ENCODE measurements at places on chromosomes 16 and 17.
A peak's percentile ranks its signal among the peaks of the same experiment; 100 is the strongest.

- DNase-seq, result peak; percentile 68
These were observed 40.8 kb downstream of the SPOP start for GRCh38 chr17:49637050-49637449.

GRCh38 chr16:72474501-72475123 is 302.7 kb upstream of the PMFBP1 start:
- peak; percentile 99 for DNase-seq

DNA sequence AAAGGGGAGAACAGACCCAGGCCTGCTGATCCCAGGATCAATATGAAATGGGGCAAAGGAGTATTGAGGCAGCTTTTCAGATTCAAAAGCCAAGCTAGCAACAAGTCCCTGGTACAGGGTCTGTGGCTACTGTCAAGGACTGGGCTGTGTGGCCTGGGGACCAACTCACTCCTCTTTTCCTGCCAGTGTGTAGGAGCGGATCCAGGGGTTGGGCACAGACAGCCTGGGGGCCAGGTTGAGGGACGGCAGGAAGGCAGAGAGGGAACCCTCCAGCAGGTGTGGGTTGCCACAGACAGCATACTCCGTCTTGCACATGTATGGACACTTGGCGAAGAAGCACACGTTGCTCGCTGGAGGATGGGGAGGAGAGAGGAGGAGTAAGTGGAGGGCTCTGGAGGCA is 29.6 kb downstream of the PRKAR1A start:
- DNase-seq, result no peak

GRCh38 chr17:79132271-79133064 is 57.8 kb downstream of the ENGASE start:
- DNase-seq, result no peak

DNA sequence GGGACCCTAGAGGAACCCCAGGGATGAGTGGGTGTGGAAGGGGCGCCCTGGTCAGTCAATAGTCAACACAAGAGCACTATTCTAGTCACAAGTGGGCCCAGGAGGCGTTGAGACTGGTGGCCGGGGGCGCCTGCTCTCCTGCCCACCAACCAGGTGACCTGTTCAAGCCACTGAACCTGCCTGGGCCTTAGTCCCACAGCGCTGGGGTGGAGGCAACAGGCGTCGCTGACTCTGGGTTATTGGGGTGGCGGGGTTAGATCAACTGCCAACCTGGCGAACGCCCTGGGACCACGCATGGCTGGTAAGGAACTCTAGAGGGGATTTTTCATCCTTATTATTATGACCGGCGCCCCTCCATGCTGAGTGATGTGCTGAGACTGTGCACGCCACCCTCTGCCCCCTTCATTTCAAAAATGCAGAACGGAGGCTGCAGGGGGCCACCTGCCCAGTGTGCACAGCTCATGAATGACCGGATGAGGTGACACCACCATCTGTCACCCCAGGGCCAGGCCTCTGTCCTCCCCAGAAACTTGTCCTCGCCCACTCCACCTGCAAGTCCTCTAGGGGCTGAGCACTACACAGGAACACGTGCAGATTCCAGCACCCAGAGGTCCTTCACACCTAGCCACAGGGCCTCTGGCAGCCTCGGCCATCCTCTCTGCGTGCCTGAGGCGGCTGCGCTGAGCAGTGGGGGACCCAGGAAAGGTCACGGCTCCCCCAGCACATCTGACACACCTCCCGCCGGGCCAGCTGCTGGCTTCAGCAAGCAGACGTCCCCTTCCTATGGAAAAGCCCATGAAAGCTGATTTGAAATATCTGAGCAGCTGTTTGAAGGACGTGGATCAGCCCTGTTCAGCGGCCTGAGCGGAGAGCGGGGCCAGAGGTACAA is 51.6 kb upstream of the DNAH17 start:
- no peak for DNase-seq

GRCh38 chr16:28824717-28824973 is 1.8 kb downstream of the ATXN2L start:
- DNase-seq, result no peak

GRCh38 chr16:58411736-58412614 is 19.7 kb downstream of the GINS3 start:
- no peak for DNase-seq

GRCh38 chr17:44959821-44960531 is 8.1 kb downstream of the C1QL1 start:
- DNase-seq, result no peak

DNA sequence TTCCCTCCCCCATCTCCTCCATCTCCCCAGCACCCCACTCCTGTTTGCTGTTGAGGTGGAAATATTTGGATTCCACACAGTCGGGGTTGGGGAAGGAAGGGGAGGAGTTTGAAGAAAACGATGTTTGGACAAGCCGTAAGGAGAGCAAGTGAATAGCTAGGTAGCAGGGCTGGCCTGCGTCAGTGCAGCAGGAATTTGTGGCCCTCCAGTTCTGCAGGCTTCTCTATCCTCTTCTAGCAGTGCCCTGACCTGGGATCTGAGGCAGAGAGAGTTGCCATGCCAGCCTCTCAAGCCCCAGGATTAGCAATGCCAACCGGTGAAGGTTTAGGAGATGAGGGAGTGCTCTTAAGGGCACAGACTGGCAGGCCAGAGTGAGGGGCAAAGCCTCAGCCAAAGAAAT is 12.5 kb downstream of the TLCD2 start:
- DNase-seq, result no peak

DNA sequence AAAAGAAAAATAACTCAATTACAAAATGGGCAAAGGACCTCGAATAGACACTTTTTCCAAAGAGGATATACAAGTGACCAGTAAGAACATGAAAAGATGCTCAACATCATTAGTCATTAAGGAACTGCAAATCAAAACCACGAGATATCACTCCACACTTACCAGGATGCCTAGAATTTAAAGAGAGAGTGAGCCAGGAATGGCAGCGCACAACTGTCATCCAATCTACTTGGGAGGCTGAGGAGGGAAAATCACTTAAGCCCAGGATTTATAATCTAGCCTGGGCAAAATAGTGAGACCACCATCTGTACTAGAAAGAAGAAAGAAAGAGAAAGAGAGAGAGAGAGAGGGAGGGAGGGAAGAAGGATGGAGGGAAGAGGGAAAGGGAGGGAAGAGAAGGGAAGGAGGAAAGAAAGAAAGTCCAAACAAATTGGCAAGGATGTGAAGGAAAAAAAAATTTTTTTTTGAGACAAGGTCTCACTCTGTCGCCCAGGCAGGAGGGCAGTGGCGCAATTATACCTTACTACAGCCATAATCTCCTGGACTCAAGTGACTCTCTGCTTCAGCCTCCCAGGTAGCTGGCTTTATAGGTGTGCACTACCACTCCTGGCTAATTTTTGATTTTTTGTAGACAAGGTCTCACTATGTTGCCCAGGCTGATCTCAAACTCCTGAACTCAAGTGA is 22.6 kb downstream of the TBX2 start:
- no peak for DNase-seq

- DNase-seq, result no peak
These were observed 934.8 kb upstream of the EEF2KMT start for GRCh38 chr16:6032438-6032837.

- DNase-seq, result no peak
These were observed 29.7 kb upstream of the KRT17 start for GRCh38 chr17:41653892-41654677.

GRCh38 chr16:80519189-80519588 is 21.6 kb upstream of the DYNLRB2 start:
- no peak for DNase-seq

DNA sequence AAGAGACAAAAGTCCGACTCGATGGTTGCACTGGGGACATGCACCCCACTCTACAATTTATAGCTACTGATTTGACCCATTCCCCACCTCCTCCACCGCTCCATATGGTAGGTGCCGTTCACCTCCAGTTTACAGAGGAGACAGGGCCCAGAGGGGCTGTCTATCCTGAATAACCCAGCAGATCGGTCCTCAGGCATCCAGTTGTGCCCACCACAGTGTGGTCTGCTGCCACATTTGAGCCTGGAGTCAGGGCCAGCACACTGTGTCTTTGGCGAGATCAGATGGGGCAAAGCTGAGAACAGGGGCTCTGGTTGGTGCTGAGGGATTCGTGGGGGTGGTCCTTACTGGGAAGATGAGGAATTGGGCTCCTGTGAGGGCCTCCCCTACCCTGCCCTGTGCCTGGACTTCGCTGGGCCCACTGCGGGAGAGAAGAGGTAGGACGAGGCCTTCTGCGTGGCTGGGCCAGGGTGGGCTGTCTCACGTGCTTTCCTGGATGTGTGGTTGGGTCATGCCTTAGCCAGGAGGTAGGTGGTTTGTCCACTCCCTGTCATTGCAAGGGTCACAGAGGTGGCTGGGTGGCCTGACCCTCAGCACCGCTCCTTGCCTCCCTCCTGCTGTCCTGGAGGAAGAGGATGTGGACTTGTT is 2.8 kb downstream of the ADCY7 start:
- no peak for DNase-seq

DNA sequence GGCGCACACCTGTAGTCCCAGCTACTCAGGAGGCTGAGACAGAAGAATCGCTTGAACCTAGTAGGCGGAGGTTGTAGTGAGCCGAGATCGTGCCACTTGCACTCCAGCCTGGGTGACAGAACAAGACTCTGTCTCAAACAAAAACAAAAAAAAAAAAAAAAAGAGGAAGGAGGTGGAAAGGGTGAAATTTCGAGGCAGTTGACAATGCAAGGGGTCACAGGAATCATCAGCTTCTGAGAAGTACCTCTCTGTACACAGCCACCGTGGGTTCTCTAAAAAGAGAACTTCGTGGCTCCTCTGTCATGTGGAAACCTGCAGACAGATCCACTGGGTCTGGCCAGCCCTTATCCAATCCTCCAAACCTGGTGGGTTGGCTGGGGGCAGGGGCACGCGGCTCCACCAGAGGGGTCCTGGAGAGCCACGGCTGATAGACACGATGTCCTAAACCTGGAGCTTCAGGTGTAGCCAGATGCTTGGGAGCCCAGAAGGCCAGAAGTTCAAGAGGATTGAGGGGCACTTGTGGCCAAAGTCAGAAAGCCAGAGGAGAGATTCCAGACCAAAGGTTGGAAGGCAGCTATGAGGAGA is 540 bp upstream of the CD300LF start:
- DNase-seq, result no peak

DNA sequence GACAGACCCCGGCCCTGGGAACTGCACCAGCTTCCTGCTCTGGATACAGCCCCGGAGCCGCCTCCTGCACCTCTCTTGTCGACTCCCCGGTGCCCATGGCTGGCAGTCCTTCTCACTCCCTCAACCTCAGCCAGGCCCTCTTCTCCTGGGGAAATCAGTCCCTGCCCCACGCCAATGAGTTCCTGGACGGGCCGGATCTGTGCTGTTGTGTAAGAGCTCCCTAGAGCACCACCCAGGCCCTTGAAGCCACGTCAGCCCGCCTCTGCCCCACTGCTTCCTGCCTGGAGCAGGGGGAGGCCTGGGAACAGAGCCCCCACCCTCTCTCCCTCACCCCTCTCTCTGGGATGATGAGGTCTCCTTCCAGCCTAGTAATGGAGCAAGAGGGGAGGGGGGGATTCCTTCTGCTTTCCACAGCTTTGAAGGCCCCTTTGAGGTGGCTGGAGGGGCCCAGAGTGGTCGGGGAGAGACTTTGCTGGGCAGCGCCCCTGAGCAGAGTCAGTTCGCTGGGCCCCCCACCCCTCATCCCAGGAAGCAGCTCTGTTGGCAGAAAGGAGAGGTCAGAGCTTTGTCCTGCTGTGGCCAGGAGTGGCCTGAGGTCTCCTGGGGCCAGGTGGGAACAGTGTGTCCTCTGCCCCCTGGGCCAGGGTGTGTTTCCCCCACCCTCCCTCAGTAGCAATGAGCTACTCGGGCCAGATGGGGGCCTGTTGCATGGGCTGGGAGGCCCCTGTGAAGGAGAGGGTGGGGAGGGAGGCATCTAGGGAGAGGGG is 3.8 kb downstream of the PRR29 start:
- DNase-seq, result no peak

Measured in fibroblast of lung (primary cell).